ENCODE measurements at places on chromosomes 1 and 21.

- DNase-seq = no peak
Measured at GRCh38 chr1:114502080-114502479, 8.9 kb downstream of the TRIM33 start.

DNA sequence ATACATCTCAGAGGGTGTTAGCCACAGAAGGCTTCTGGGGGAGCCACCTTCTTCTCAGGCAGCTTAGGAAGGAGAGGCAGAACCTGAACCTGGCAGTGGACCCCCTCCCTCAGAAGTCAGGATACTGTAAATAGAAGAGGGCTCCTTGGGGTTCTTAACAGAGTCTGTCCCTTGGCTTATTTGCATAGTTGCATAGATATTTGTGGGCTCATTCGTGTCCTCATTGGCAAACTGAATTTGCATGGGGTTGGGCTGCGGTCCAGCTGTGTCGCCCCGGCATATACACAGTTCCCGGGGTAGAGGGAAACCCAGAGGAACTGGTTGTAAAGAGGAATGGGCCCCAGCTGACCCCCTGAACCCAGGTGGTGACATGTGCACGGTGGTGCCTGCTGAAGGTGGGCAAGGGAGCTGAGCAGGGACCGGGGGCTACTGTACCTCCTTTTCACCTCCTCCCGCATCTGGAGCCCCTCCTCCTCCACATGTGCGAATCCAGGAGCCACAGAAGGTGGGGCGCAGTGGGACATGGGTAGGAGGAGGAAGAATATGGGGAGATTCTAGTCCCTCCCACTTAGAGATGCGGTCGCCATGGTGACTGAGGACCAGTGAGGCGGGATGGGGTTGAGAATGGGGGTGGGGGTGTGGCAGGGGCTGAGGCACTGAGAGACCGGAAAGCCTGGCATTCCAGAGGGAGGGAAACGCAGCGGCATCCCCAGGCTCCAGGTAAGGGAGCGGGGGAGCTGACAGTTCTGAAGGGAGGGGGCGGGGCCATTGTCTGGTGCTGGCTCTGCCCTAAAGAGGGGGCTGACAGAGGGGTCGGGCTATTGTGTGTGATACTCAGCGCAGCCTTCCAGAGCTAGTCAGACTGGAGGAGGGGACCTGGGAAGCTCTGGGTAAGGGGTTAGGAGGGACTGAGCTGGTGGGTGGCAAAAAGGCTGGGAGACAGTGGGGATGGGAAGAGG, 3.7 kb upstream of the SEMA4A start:
- peak; percentile 56 for DNase-seq

- no peak for DNase-seq
Measured at GRCh38 chr1:155000411-155000725, 2.2 kb upstream of the ZBTB7B start.

DNA sequence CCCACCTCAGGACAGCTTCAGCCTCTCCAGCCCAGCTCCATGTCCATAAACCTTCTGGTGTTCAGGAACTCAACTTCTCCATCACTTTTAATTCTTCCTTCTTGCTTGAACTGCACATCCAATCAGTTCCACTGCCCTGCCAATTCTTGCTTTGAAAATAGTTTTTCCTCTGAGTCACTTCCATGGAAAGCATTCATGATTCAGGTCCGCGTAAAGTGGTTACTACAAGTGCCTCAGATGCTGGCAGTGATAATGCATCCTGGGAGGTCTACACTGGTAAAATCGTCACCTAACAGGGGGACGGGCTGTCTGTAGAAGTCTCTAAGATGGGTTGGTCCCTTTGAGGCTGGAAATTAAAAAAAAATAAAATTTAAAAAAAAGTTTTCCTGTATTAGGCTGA, 25.9 kb upstream of the RCAN1 start:
- DNase-seq = no peak

GRCh38 chr1:228372183-228373003, 34.2 kb downstream of the TRIM11 start:
- DNase-seq = no peak

DNA sequence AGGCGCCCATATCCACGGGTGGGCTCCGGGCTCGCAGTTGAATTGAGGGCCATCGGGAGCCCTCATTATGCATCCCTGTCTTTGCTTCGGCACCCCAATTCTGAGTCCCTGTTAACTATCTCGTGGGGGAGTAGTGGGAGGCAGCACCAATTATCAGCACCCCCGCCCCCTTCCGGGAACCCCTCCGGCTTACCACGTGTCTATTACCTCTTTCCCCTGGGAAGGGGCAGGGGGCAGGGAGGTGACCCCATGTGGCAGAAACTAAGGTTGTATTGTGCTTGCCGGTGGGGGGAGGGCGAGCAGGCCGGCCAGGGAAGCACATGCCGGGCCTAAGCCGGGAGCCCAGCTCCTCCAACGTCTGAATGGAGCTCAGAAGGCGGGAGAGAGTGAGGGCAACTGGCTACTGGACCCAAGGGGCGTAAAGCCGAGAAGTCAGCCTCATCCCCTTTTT, 1.0 kb downstream of the LIN28A start:
- DNase-seq = peak; percentile 24

- DNase-seq = no peak
Measured at GRCh38 chr1:207259391-207259790, 62.1 kb upstream of the CD55 start.

DNA sequence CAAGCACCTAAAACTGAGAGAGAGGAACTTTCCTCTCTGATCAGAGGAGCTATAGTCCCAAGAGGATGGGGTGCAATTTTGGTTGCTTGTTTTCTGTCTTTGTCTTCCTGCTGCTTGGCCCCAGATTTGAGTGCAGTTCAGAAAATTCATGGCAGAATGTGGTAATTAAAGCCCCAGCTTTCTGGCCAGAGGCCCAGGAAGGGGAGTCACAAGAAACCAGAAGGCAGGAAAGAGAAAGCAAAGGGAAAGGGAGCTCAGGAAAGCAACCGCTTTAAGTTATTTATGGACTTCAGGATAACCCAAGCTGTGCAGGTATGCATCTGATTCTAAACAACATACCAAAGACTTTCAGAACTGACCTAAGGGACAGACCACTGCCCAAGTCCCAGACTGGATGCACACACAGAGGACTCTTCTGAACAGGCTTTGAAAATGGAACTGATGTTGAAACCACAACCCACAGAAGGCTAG, 88.8 kb downstream of the ST3GAL3 start:
- DNase-seq = no peak

DNA sequence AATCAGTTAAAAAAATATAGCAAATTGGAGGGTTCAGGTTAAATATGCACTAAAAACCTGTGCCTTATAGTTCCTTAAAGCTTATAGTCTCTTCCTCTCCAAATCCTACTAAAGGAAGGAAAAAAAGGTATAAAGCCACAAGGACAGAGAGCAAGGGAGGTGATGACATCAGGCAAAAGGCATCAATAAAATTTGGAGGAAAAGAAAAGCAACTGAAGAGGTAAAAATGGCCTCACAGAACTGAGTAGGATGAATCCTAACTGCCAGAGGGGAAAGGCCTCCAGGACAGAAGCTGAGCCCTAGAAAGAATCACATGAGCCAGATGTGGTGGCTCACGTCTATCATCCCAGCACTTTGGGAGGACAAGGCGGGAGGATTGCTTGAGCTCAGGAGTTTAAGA, 8.1 kb downstream of the CCSAP start:
- DNase-seq = no peak

GRCh38 chr1:192153276-192153675, 5.0 kb upstream of the RGS18 start:
- no peak for DNase-seq

DNA sequence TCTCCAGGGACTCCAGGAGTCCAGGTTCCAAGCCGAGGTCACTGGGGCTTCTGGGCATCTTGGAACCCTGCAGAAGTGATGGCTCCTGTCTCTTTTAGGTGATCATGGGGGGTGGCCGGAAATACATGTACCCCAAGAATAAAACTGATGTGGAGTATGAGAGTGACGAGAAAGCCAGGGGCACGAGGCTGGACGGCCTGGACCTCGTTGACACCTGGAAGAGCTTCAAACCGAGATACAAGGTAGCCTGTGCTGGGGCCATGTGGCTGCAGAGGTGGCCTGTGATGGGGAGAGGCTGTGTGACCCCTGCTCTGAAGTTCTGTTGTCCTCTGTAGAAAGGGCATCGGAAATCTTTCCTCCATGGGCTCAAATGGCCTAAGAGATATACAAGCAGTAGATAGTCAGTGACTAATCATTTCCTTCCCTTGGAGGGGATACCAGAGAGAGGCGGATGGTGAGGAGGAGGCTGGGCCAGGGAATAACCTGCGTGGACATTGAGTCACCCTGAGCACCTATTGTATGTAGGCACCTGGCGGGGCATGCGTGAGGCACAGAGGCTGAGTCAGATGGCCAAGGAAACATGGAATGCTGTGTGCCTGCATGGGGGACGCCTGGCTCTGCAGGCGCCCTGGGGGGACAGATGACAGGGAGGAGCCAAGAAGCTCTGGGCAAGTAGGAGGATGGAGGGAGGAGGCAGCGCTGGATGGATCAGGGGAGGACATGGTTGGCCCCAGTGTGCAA, 59.0 kb downstream of the ALPL start:
- DNase-seq = no peak

GRCh38 chr1:6205849-6206519, at the start of gene RNF207:
Gene RNF207, plus strand, starts transcription at chr1:6206119. Its CDS starts 417 bp downstream, at chr1:6206536.
- DNase-seq = peak; percentile 80

GRCh38 chr1:156641761-156642264, at the start of gene BCAN:
Gene BCAN, plus strand, starts transcription at chr1:156642117. Its CDS starts 3,938 bp downstream, at chr1:156646055.
- DNase-seq = peak; percentile 62

- DNase-seq = no peak
Measured at GRCh38 chr1:55531644-55532043, 316.5 kb upstream of the USP24 start.

DNA sequence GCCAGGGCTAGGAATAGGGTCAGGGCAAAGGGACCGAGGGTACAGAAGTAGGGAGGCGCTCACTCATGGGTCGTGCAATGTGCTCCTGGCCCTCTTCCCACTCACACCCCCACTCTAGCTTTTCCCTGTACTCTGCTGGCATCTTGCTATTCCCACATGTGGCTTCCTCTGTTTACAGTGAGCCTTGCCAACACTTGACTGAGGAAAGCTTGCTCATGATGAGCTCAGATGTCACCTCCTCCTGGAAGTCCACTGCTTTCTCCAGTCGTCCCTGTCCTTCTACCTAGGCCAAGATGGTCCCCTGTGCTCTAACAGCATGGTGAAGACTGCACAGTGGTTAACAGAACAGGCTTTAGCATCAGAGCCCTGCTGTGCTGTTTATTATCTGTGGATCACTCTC, 8.0 kb upstream of the RIMS3 start:
- DNase-seq = no peak

GRCh38 chr1:187630653-187631380, 802.1 kb downstream of the PLA2G4A start:
- no peak for DNase-seq

DNA sequence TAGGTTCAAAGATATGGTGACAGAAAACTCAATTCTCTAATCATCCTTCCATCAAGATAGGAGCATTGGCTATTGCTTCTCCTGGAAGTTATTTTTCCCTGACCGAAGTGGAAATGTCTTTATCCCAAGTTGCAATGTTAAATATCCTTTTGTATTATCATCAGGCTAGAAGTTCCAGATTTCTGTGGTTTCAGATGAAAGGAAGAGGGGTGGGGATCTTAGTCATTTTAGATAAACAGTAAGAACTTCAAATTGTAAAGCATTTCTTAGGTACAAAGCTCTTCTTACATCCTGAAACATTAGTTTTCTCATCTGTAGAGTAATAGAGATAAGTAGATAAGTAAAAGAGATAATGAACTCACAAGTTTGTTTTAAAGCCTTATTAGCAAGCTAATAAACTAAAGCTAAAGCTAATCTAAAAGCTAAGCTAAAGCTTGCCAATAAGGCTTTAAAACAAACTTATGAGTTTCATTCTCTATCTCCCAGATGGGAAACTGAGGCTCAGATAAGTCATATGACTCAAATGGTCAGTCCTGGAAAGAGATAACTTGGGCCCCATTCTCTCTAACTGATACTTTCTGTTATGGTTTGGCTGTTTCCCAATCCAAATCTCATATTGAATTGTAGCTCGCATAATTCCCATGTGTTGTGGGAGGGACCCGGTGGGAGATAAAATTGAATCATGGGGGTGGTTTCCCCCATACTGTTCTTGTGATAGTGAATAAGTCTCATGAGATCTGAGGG, 99.2 kb upstream of the KCNK2 start:
- DNase-seq = no peak
